GOT3 (cell line): ENCODE measurements at places on chromosomes 4 and X.

GRCh38 chr4:24611575-24611974, 27.2 kb upstream of the DHX15 start:
- DNase-seq, result no peak

DNA sequence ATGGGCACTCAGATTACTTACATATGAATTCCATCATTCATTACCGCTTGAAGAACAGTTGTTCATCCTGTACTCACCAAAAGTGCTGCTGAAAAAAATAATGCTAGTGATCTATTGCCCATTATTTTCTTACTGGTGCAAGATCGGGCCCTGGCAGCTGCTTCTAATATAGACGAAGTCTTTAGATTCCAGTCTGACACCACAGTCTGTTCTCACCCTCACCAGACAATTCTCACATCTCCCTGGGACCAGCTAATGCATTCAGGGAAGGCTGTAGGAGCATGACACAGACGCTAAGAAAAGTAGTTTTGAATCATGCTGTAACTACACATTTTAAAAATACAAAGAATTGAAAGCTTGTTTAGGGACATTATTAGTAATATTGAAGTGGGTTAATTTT, 13.8 kb downstream of the GEMIN8 start:
- no peak for DNase-seq

GRCh38 chrX:66030505-66031317, 9.2 kb downstream of the VSIG4 start:
- no peak for DNase-seq

DNA sequence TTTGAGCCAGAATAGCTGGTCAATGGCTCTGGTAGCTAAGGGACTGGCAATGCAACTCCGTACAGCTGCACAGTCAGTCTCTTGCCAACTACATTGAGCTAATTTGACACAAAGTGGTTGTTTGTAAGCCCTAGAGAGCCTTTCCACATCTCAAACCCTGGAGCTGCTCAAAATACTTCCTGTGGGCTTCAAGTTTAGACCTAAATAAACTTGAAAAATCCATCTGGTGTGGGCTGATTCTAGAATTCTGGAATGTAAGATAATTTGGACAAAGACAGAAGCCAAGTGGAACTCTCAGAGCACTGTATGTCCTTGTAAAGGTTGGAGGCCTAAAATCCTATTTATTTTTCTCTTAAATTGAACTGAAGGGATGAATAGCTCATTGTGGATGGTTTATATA, 380.8 kb downstream of the SPRY1 start:
- DNase-seq, result no peak

- DNase-seq, result no peak
Observed at GRCh38 chr4:71526637-71527406, 188.0 kb downstream of the SLC4A4 start.

GRCh38 chr4:138487230-138487629, 245.1 kb upstream of the SLC7A11 start:
- no peak for DNase-seq
